ENCODE measurements at places on chromosomes 1 and 21.

GRCh38 chr1:239633432-239633831, 247.1 kb downstream of the CHRM3 start:
- no peak for DNase-seq

GRCh38 chr1:241229216-241229615, 127.8 kb downstream of the RGS7 start:
- no peak for DNase-seq

DNA sequence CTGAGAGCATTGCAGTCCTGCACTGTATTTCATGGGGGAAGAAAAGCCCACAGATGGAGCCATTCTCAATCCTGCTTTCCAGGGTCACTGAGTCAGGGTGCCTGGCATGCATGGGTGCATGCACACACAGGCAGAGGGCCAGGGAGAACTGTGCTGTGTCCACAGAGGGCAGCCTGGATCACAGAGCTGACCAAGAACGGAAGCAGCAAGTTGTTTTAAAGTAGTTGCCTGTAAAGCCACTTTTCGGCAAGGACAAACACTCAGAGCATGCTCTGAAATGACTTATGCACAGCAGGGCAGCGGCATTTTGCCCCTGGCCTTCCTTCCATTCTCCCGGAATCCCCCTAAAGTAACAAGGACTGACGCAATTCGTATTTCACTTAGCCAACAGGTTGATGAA, 3.6 kb downstream of the ERG start:
- DNase-seq = peak; percentile 26

GRCh38 chr1:55060133-55060999, 21.0 kb downstream of the PCSK9 start:
- DNase-seq = peak; percentile 73

DNA sequence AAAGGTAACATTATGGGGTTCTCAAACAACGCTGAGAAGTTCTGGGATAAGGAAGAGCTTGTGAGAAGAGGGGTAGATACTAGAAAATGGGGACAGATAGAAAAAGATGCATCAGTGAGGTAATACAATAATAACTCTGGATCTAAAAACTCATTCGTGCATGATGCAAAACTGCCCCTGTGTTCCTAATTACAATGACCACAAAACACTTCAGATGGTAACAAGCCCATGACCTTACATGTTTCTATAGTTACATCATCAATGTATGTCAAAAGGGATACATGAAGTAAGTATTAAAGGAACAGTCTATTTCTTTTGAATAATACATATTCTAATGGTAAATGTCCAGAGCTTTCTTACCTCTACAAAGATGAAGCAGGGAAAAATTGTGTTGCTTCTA, 110.6 kb upstream of the PLPPR5 start:
- no peak for DNase-seq

DNA sequence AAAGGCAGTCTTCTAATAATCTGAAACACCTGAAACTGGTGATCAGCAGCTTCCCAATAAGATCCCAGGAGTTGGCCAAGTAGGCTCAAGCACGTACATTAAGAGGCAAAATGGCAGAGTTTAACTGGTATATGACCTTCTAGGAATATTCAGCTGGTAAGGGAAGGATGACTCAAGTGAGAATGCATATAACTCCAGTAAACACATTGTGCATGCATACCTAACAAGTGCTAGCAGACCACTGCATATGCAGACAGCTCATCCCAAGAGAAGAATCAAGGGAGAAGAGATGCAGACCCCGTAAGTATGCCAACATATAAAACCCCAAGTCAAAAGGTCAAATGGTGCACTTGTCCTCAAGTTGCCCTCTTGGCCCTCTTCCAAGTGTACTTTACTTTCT, 73.0 kb upstream of the ZRANB2 start:
- DNase-seq = no peak

- DNase-seq = peak; percentile 68
Observed at GRCh38 chr1:54053745-54054437, 483 bp downstream of the TCEANC2 start.

- DNase-seq = no peak
Observed at GRCh38 chr1:67635055-67635809, 49.8 kb upstream of the GADD45A start.
